ENCODE measurements at places on chromosomes 3 and 15. TPM values are rescaled to one million over a fixed set of nuclear protein-coding genes. Genes with fewer than 3 reads are reported as not detected.

- no peak for DNase-seq
These were observed 128.8 kb downstream of the SV2B start for GRCh38 chr15:91228890-91229289.

DNA sequence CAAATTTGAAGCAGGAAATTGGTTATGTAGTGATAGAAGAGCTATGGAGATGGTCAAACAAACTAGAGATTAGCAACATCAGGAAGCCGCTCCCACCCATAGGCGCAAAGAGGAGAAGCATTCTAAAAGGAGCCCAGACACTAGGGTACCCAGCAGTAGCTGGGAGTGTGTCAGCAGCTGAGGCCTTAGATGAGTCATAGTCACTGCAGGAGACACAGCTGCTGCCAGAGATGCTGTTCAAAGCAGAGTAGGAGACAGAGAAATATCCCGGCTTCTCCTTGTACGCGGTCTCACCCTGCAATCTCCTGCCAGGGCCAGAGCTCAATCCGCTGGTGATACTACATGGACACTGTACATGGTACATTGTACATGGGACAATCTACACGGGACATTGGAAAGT lies 61.9 kb downstream of the VGLL3 start:
- DNase-seq: no peak

Gene SNAP23
- 75.8 TPM for total RNA-seq

GRCh38 chr15:70526221-70526973 lies 237.0 kb downstream of the UACA start:
- DNase-seq: peak; percentile 76

- DNase-seq: no peak
These were observed 298.5 kb downstream of the IGSF11 start for GRCh38 chr3:118736107-118736506.

DNA sequence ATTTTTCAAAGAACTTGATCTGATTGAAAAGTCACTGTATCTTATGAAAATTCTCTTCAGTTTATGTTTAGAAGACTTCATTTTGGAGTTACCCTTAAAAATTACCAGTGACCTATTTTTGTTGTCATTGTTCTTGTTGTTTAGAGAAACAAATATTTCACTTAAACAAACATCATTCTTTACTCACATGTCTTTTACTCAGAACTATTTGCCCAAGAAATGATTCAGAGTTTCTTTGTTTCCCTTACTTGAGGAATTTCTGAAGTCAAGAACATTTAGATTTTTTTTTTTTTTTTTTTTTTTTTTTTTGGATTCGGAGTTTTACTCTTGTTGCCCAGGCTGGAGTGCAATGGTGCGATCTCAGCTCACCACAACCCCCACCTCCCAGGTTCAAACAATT lies 259.6 kb upstream of the UBE2E1 start:
- no peak for DNase-seq

Gene RGMA
- 9.7 TPM for total RNA-seq

DNA sequence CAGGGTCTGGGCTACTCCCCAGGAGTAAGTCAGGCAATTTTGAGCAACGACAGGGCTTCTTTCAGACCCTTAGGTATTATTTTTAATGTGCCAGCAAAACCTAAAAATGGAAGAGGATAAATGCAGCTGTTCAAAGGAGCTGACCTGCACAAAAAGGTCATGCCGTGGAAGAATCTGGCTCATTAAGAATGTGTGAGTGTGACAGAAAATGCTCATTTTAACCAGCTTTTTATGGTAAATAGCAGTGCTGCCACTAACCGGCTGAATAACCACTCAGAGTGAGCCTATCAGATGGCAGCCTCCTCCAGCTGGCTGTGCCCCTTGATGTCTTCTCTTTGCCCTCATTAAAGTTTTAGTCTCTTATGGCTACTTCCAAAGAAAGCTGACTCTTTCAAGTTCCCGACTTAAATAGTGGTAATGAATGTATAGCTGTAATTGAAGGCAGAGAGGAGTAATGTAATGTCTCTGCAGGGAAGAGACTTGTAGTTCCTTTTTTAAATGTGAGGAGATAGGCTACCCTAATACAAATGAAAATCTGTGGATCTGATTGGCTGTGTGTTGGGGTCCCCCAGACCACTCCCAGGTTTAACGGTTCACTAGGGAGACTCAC lies 9.5 kb upstream of the FSTL1 start:
- no peak for DNase-seq

DNA sequence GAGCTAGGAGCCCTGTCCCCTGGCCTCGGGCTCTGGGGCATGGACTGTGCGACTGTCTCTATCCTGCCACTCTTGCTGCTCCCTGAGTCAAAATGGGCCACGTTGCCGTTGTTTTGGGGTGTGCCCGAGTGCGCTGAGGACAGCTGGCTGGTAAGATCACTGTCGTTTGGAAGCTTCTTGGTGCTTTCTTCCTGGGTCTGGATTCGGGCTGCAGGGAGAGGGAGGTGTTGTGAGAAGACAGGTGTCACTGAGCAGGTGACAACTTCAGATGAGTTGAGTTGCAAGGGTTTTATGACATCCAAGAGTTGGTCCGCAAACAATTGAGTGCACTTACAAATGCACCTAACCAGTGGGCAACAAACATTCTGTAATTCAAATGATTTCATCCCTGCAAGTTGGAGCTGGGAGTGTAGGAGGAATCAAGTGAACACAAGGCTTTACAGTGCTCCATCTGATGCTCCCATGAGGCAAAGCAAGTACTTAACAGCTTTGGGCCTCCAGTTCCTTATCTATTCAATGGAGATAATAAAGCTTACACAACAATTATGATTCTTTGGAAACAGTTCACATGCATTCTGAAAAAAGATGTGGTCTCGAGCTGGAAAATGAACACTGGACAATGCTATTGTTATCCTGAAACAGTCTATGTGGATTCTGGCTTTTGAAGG lies 11.0 kb upstream of the STARD5 start:
- DNase-seq: no peak

- no peak for DNase-seq
These were observed 146.1 kb downstream of the NAALADL2 start for GRCh38 chr3:175005193-175005592.

DNA sequence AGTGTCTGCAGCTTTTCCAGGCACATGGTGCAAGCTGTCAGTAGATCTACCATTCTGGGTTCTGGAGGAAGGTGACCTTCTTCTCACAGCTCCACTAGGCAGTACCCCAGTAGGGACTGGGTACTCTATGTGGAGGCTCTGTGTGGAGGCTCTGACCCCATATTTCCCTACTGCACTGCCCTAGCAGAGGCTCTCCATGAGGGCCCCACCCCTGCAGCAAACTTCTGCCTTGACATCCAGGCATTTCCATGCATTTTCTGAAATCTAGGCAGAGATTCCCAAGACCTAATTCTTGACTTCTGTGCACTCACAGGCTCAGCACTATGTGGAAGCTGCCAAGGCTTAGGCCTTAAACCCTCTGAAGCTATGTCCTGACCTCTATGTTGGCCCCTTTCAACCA lies 1060.0 kb downstream of the NAALADL2 start:
- DNase-seq: no peak

- DNase-seq: no peak
These were observed 215.8 kb downstream of the AGBL1 start for GRCh38 chr15:86295511-86295910.

- peak; percentile 75 for DNase-seq
These were observed 8.9 kb upstream of the RTP3 start for GRCh38 chr3:46488735-46489361.

GRCh38 chr3:124636863-124637296 lies 93.4 kb upstream of the UMPS start:
- DNase-seq: no peak

Gene PROS1
- total RNA-seq: 65.4 TPM

Gene GPR27
- total RNA-seq: 2.0 TPM

DNA sequence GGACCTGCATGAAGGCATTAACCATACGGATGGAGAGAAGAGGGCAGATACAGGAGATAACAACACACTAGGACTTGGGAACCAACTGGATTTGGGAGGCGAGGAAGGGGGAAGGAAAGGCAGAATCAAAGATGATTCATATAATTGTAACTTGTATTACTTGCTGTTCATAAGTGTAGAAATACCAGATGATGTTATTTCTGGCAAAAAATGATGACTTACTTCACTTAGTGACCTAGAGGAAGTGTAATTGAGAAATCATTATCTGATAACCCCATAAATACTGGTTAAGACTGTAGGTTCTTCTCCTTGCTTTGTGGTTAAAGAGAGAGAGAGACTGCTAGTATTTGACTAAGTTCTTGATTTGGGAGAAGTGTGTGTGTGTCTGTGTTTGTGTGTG lies 50.5 kb upstream of the GK5 start:
- no peak for DNase-seq

DNA sequence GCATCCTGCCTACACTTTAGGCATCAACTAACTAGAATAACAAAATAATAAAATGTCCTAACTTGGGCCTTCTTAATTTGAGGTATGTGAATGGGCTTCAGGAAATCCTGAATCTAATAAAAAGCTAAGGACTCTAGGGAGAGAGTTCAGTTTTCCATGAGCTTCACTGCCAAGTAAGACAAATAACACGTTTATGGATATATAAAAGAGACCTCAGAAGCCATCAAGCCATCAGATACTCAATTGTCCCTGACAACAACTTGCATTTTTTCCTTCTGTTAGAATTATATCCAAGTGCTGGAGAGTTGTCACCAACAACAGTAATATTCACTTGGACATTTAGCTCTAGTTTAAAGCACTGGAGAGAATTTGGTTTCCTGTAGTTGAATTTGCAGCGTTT lies 102.4 kb upstream of the IGSF10 start:
- no peak for DNase-seq

GRCh38 chr15:49989498-49989897 lies 129.5 kb downstream of the ATP8B4 start:
- DNase-seq: no peak

Gene FBXW12
- total RNA-seq: 0.32 TPM

- no peak for DNase-seq
These were observed 5.1 kb downstream of the SPTBN5 start for GRCh38 chr15:41888662-41889253.

Gene SH3GL3
- not detected for total RNA-seq

GRCh38 chr3:112119962-112120836 lies 12.8 kb downstream of the GCSAM start:
- DNase-seq: no peak

- DNase-seq: no peak
These were observed 69.2 kb downstream of the DNAJB8 start for GRCh38 chr3:128397484-128397883.

All from breast epithelium (tissue), 4 donors.